ENCODE measurements at places on chromosomes 11 and 22.

DNA sequence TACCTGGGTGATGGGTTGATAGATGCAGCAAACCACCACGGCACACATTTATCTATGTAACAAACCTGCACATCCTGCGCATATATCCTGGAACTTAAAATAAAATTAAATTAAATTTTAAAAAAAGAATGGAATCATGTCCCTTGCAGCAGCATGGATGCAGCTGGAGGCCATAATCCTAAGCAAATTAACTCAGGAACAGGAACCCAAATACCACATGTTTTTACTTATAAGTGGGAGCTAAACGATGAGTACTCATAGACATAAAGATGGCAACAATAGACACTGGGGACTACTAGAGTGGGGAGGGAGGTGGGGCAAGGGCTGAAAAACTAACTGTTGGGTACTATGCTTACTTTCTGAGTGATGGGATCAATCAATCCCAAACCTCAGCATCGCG lies 40.9 kb downstream of the CWC15 start:
- no peak for DNase-seq

- DNase-seq: no peak
Observed at GRCh38 chr11:1356007-1356435, 33.7 kb upstream of the BRSK2 start.

GRCh38 chr11:131206671-131207070 lies 163.7 kb upstream of the NTM start:
- no peak for DNase-seq

- no peak for DNase-seq
Observed at GRCh38 chr11:31366795-31367194, 2.7 kb downstream of the DCDC1 start.

GRCh38 chr11:97746818-97747217 lies 1273.9 kb upstream of the CNTN5 start:
- no peak for DNase-seq

- no peak for DNase-seq
Observed at GRCh38 chr11:65381716-65382032, 772 bp downstream of the SLC25A45 start.

- no peak for DNase-seq
Observed at GRCh38 chr11:119729951-119730613, 1.1 kb upstream of the NECTIN1 start.

- DNase-seq: no peak
Observed at GRCh38 chr22:30472994-30473720, 1.3 kb upstream of the SEC14L3 start.

DNA sequence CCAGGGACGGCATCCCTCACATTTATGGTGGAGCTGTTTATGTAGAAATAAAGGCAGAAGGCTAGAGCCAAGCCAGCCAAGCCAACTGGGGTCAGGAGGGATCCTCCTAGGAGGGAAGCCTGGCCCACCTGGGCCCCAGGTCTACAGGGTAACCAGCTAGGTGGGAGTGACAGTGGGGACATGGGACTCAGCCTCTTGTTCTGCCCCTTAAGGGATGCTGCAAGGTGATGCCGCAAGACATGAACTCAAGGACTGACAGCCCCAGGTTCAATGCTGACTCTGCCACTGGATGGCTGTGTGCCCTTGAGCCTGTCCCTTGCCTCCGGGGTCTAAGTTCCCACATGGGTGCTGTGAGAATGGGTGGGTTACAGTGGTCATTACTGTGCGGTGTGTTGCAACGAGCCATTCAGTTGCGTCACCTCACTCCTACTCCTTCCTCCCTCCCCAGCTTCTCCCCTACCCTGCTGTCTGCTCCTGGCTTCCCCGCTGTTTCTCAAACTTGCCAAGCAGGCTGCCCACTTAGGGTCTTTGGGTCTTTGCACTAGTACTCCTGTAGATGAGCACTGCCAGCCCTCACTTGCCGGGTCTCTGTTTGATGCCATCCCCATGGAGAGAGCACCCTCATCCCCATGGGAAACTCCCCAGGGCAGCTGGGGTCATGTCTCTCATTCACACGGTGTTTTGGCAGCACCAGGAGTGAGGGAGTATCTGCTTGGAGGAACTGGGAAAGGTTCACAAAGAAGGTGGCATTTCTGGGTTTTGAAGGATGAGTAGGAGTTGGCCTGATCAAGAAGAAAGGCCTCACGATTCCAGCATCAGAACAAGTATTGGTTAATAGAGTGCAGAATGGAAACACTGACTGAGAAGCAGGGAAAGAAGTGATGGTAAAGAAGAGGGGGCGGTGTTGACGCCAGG lies 43.0 kb upstream of the RTL6 start:
- no peak for DNase-seq

GRCh38 chr11:34627197-34627596 lies 6.3 kb downstream of the EHF start:
- DNase-seq: no peak

DNA sequence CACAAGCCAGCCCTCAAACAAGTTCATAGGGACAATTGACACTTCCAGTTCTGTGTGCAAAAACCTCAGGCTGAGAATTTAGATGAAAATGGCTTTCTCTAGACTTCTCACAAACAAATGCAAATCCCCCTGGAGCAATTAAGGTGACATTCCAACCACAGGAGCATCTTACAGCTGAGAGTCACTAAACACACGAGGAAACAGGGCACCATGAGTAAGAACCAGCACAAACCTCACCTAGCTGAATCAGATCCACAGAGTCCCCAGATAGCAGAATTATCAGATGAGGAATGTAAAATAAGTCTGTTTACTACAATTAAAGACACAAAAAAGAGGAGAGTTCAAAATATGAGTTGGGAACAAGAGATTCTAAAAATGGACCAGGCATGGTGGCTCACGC lies 51.5 kb downstream of the RTL6 start:
- no peak for DNase-seq

- DNase-seq: no peak
Observed at GRCh38 chr11:109971184-109971523, 122.0 kb upstream of the ZC3H12C start.

DNA sequence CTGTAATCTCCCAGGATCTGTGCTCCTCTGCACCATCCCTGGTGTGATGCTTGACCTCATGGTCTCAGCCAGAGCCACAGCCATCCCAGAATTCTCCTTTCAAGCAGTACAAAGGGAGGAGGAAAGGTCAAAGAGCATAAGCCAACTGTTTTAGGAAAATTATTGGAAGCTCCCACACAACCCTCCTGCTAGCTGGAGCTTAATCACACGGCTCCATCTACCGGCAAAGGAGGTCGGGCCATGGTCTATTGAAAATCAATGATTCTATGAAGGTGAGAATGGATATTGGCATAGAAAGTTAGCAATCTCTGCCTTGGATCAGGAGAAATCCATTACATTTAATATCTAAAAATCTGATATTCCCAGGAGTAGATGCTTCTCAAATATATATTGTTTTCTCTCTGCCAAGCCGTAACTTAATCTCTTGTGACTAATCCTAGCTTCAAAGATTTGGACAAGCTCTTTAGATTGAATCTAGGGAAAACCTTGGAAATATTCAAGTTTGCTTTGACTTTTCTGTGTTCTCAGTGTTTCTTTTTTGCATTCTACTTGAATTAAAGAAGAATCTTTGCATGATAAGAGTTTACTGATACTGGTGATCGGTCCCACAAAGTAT lies 259.6 kb downstream of the NTM start:
- DNase-seq: no peak

DNA sequence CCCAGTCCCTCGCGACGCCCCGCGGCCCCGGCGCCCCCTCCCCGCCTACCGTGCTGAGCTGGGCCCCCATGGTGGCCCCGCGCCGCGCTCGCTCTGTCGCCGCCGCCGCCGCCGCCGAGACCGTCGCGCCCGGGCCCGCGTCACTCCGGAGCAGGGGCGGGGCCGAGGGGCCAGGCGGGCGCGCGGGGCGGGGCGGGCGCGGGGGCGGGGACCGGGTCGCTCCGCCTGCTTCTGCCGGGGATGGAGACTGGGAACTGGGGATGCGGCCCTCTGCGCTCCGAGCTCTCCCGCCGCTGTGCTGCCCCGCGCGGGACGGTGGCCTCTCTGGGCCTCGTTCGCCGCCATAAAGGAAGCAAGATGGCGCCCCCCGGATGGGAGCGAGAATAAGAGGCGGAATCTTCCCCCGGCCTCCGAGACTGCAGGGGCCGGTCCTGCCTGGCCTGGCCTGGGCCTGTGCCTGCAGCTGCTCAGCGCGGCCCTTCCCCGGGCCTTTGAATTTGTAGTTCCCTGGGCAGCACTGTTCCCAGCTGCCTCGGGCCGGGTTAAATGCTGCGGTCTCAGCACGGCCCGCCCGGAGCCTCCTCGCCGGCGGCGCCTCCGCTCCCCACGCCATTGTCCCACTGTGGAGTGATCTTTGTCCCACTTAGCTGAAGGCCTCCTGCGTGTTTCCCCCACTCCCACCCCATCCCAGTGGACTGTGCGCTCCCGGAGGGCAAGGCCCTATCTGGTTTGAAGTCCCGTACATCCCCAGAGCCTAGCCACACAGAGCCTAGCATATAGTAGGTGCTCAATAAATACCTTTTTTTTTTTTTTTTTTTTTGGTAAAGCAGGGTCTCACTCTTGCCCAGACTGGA lies at the start of gene CYB5R3:
TSS of gene CYB5R3 (minus strand) at position 147 of the 854 bp plus-strand sequence. CDS start at position 70, 77 bp downstream.
- DNase-seq: peak; percentile 80

- DNase-seq: no peak
Observed at GRCh38 chr11:117823294-117823945, 1.1 kb downstream of the FXYD2 start.

- no peak for DNase-seq
Observed at GRCh38 chr11:2139621-2140337, 590 bp upstream of the IGF2 start.

- DNase-seq: no peak
Observed at GRCh38 chr22:37533995-37534394, 14.8 kb upstream of the CARD10 start.

DNA sequence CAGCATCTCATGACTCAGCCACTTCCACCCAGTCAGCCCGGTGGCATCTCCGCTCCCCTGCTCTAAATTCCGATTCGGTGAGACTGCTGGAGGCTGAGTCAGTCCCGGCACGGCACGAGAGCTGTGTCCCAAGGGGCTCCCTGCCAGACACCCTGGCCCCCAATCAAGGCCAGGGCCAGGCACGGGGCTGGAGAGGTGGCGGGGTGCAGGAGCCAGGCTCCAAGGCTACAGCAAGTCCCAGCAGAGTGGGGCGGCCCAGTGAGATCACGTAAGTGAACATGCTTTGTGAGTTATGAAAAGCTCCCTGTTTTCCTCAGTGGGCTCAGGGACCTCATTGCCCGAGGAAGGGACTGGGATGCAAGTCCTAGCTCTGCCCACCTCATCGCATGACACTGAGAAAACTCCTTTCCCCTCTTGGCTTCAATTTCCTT lies 3.0 kb downstream of the C11orf68 start:
- no peak for DNase-seq

DNA sequence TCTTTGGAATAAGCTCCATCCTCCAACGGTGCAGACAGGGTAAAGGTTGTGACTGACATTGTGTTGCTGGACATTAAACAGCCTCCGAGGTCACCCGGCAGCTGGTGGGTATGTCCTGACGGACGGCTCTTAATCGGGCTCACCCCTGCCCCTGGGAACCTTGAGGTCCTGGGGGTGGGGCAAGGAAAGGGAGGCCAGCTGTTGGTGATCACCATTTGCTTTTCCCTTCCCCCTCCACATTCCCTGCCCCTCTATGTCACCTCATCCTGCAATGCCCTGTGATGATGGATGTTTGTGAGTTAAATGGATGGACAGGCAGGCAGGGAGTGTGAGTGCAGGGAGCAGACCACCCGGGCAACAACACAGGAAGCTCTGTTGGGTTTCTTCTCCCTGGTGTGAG lies 26.3 kb downstream of the APLNR start:
- no peak for DNase-seq

DNA sequence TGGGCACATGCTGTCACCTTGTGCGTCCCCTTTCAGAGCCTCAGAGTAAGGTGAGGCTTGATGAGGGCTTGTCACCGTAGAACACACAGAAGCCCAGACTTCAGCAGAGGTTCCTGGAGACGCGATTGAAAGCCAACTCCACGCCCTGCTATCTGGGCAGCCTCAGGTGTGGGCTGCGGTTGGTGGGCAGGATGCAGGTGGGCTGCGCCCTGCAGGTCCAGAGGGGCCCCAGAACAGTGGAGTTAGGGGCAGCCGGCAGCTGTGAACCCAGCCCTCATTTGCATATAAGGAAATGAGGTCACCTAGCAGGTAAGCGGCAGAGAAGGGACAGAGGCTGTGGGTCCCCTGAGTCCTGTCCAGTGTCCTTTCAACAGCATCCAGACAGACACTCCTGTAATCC lies 15.4 kb downstream of the PHLDA2 start:
- DNase-seq: no peak

GRCh38 chr11:99988471-99988837 lies 698.6 kb upstream of the ARHGAP42 start:
- no peak for DNase-seq

DNA sequence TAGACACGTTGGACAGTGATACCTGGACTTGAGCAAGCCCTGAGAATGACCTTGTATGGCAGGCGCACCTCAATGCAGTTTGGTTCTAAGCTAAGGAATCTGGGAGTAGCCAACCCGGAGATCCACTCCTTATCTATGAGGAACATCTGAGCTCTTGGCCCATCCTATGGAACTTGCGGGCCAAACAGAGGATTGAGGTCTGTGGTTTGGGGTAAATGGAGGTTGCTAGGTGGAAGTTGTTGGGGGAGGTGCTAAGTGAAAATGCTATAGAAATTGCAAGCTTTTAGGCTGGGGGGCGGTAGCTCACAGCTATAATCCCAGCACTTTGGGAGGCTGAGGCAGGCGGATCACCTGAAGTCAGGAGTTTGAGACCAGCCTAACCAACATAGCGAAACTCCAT lies 8.9 kb downstream of the GDPD5 start:
- no peak for DNase-seq

GRCh38 chr11:61158691-61159381 lies 2.4 kb downstream of the VPS37C start:
- no peak for DNase-seq

GRCh38 chr11:86460461-86461385 lies 86.0 kb downstream of the CCDC81 start:
- DNase-seq: no peak

DNA sequence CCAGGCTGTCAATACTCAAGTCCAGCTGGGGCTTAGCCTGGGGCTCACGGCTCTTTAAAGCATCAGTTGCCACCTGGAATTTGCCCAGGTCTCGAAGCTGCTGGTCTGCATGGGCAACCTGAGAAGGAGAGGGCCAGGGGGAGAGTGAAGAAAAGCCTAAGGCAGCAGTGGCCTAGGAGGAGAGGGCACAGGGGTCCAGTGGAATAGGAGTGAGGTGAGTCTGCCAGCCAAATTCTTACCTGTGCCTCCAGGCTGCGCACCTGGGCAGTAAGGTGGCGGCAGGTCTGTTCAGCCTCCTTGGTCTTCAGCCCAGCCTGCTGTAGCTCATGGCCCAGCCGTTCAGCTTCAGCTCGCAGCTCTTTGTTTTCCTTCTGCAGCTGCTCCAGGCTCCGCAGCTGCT lies 10.0 kb downstream of the IL18BP start:
- no peak for DNase-seq

GRCh38 chr22:39220450-39220849 lies 24.3 kb downstream of the PDGFB start:
- no peak for DNase-seq

DNA sequence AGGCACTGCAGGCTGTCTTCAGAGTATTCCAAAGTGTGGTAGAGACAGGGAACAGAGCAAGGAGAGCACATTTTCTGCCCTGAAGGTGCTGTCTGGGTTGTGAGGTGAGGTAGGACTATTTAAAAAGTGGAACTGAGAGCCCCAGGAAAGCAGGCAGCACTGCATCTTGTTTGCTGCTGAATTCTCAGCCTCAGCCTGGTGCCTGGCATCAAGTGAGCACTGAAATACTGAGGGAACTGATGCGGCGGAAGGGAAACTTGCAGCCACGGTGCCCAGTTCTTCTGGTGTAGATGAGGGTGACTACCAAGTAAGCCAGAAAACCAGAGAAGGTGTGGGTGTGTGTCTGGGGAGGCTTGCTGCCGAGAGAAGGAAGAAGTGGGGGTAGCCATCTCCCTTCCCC lies 59.5 kb downstream of the TNRC6B start:
- DNase-seq: no peak

Data from stimulated activated CD8-positive, alpha-beta memory T cell treated with anti-CD3 and anti-CD28 coated beads, Interleukin-2, amount 100 ng/mL, for 48 hours (primary cell).